Daoy (cell line): ENCODE measurements at places on chromosomes 7 and 10. TPM values are rescaled to one million over a fixed set of nuclear protein-coding genes. Genes with fewer than 3 reads are reported as not detected.

GRCh38 chr10:84948644-84949043 lies 620.3 kb downstream of the CCSER2 start:
- DNase-seq: no peak

- peak; percentile 84 for DNase-seq
These were observed 277.1 kb downstream of the SNX13 start for GRCh38 chr7:17663061-17663675.

GRCh38 chr10:44723082-44723481 lies 188.1 kb upstream of the TMEM72 start:
- DNase-seq: no peak

DNA sequence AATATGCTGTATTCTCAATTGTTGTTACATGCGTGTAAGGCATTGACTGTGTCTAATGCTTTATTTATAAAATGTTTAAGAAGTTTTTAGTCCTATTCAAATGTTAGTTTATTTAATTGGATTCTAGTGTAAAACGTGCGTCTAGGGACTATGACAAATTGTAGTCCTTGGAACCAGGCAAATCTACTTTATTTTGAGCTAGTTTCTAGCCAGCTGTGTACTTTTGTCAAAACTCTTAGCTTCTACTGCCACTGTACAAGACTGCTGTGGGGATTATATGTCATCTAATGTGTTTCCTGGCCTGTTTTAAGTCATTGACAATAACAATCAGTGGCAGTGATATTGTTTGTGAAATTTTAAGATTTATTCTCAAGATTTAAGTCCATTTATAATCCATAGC lies 220.5 kb upstream of the SEMA3D start:
- no peak for DNase-seq

- DNase-seq: no peak
These were observed 294.2 kb downstream of the PLXDC2 start for GRCh38 chr10:20110125-20111100.

The FGL2 gene
- total RNA-seq: not detected in 2 replicates

The PRTFDC1 gene
- 4.9 and 8.7 TPM in 2 replicates for total RNA-seq

GRCh38 chr10:84089162-84089561 lies 50.1 kb upstream of the GHITM start:
- DNase-seq: no peak

DNA sequence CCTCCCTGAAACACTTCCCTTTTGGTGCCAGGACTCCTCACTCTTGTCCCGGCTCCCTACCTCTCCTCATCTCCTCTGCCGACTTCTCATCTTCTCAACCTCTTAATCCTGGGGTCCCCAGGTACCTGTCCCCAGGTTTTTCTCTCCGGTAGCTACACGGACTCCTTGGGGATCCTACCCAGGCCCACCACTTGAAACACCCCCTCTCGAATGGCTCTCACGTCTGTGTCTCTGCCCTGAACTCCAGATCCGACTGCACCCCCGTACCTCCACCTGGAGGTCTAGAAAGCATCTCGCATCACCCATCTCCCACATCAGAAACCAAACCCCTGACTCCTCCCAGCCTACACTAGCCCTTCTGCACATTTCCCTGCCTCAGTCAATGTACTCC lies 4.8 kb downstream of the TBATA start:
- no peak for DNase-seq

DNA sequence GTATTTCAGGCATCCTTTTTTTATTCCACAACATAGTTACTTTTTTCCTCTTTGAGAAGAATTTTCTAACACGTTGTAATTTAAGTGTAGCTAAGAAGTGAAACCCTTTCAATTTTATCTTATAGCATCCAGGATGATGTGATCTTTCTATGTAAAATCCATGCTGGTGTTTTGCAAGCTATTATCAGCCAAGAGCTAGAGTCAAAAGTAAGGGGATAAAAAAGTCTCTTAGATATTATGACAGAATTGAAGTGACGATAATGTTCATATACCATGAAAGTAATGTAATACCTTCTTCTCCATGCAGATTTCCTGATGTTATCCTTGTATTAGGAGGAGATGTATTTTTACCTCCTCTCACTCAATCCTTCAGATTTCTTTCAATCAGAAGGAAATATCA lies 64.2 kb upstream of the MBL2 start:
- no peak for DNase-seq

The CDH23 gene
- total RNA-seq: 0.21 and 0.40 TPM in 2 replicates

DNA sequence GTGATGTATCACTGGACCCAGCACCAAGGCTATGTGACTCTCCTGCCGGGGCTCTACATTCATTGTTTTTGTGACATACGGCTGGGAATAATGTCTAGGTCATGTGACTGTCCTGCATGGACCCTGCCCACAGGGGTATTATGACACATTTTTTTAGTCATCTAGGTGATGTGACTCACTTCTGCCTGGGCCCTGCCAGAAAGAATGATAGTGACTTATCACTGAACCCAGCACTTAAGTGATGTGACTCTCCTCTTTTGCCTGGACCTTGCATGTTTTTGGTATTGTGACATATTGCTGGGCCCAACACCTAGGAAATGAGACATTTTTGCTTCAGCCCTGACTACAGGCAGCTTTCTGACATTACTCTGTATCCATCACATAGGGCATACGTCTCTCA lies 51.1 kb upstream of the ZNF107 start:
- peak; percentile 19 for DNase-seq

DNA sequence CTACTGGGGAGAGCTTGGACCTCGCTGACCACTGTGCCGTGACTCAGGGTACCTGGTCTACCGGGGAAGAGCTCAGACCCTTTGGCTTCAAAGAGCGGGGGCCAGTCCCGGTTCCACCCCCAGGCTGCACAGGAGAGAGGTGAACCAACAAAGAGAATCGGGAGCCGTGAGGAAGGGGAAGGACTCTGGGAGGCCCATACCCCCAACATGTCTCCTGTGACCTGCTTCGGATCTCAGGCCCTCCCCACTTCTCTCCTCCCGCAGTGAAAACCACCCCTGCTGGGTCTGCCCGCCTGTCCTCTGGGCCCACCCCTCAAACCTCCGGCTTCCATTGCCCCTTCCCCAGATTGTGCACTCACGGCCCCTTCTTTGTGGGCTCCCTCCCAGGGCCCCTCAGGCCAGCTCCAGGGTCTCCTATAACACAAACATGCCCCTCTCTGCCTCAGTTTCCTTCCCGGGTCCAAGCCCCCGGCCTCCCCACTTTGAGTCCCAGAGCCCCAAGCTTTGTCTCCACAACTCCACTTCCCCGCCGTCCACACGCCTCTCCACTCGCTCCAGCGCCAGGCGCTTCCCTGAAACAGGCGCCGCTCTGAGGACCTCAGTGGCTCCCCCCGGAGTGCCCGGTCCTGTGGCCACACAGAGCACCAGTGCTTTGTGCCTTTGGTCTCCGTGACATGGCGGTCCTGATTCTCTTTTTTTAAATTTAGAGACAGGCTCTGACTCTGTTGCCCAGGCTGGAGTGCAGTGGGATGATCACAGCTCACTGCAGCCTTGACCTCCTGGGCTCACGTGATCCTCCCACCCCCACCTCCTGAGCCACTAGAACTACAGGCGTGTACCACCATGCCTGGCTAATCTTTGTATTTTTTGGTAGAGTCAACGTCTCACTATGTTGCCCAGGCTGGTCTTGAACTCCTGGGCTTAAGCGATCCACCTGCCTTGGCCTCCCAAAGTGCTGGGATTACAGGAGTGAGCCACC lies 7.5 kb upstream of the INTS1 start:
- DNase-seq: no peak

The BAZ1B gene
- total RNA-seq: 133 and 169 TPM in 2 replicates

The OR2A5 gene
- total RNA-seq: not detected in 2 replicates
